Neural crest cell (in vitro differentiated cells): ENCODE measurements at places on chromosomes 7 and 10.

DNA sequence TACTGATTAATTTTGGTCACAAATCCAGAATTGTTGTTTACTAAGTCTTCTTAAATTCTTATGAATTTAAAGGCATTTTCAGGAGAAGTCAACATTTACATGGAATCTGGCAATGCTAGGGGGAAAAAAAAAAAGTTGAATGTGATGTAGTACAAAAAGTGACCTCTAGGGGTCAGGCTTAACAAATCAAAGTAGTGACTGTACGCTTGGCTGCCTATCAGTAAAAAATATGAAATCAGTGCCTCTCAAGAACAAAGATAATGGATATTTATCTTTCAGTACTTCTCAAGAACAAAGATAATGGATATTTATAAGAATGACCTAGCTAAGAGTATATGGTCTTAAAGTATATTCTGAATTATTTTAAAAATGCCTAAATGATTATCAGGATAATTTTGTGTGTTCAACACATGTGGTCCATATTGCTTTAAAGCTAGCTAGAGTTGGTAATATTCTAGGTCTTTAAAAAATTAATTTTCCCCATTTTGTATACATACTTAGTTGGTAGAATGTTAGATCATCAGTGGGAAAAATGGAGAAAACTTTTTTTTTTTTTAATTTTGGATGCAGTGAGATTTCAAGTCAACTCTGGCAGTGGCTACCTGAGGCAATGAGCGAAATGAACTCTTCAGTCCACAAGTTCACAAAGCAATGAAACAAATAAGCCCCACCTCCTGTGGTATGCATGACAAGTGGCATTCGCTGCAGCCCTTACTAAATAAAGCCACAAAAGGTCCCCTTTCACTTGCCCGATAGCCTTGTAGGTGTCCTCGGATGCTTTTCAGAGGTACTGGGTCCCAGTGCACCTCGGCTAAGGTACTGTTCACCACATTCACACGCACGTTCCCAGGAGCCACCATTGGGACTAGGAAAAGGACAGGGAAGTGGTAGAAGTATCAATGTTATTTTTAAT lies 51.2 kb upstream of the LAMB4 start:
- DNase-seq = peak; percentile 39

DNA sequence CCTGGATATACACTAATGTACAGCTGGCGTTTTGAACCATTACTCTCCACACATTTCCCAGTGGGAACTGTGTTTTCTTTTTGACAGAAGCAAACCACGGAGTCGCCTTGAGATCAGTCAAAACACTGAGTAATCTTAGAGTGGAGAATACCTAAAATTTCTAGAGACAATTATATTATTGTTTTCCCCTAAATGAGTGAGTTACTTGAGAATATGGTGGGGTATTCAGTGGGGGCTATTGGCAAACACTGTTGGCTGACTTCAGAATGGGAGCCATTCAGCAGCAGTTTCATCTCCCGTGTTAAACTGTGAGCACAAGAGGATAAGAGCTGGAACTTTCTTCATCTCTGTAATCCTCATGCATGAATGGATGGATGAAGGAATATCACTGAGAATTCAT lies 6.2 kb downstream of the IL2RA start:
- no peak for DNase-seq

- no peak for DNase-seq
Measured at GRCh38 chr7:128121711-128122530, 90.7 kb upstream of the LRRC4 start.

DNA sequence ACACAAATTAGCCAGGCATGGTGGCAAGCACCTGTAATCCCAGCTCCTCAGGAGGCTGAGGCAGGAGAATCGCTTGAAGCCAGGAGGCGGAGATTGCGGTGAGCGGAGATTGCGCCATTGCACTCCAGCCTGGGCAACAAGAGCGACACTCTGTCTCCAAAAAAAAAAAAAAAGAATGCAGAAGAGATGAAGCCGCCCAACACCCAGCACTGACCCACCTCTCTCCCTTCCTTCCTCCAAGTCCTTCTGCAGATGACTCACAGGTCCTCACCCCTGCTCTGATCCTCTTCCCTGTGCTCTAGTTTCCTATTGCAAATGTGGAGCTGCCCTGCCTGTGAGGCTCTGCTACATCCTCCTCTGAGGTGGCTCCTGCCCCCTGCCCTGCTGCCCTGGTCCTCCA lies 22.0 kb upstream of the OPALIN start:
- no peak for DNase-seq

DNA sequence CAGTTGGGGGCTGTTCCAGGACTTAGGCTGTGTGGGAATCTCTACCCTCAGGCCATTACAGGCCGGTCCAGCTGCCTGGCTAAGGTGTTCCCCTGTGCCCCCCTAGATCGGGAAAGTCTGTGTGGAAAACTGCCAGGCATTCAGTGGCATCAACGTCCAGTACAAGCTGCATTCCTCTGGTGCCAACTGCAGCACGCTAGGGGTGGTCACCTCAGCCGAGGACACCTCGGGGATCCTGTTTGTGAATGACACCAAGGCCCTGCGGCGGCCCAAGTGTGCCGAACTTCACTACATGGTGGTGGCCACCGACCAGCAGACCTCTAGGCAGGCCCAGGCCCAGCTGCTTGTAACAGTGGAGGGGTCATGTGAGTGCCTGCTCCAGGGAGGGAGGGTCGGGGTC lies 27.1 kb upstream of the CSGALNACT2 start:
- no peak for DNase-seq

DNA sequence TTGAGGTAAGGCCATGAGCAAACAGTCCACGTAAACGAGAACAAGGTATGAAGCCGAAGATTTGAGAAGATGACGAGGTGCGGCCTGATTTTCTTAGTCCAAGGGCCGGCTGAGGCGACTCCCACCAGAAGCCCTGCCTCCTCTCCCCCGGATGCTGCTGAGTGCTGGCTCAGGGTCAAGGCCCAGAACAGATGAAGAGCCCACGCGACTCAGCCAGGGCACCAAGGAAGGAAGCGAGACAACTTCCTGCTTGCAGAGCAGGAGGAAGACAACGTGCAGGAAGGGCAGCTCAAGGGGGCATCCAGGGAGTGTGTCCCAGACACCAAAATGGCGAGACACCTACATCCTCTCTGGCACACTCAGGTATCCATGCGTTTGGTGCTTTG lies 99.5 kb downstream of the CYTH3 start:
- no peak for DNase-seq

GRCh38 chr10:104648421-104648820 lies 7.3 kb downstream of the SORCS3 start:
- DNase-seq = no peak

DNA sequence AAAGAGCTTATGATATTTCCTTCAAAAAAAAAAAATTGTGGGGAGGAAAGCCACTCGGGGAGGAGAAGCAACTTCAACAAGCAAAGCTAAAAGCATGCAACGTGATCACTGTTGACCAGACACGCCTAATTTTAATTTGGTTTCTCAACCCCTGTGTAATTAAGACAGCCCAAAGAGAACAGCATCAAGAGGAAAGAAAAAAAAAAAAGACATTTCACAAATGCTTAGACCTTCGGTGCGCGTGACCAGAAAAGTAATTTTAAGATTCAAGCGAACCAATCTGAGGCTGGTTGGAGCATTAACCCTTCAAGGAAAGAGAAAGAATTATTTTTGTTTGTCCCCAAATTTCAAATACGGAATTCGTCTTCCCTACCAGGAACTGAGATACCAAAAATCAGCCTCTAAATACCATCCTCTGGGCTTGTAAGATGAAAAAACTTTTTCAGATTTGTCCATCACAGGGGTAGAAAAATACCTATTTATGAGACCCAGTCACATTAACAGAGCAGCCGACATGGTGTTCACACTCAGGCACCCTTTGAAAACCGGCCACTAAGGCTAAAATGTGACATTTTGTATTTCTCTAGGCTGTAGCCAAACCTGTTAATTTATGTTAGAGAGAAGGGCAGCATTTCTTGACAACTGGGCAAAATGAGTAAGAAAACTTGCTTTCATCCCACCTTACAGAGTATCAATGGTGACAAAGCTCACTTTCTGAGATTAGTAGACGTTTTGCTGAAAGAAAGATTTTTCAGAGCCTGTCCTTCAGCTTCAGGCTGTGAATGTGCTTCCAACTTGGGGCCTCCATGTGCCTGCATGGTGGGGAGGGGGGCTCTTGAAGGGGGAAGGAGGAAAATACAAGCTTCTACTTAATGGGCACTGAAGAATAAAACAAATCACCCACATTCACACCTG lies 179.9 kb upstream of the KLF14 start:
- no peak for DNase-seq

- DNase-seq = no peak
Measured at GRCh38 chr10:1610986-1611770, 126.1 kb downstream of the ADARB2 start.

DNA sequence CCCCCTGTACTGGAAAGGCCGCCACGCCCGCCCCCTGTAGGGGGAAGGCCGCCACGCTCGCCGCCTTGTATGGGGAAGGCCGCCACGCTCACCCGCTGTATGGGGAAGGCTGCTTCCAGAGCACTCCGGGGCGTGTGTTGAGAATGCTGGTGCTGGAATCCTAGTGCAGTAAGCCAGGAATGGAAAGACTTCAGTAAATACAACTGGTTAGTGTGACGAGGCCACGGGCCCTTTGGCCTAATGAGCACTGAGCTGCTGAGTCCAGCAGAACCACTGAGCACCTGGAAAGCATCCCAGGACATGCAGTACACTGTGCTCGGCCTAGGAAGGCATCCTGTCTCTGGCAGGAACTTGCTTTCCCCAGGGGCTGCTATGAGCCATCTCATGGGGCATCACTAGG lies 398.9 kb downstream of the PTPRN2 start:
- no peak for DNase-seq

DNA sequence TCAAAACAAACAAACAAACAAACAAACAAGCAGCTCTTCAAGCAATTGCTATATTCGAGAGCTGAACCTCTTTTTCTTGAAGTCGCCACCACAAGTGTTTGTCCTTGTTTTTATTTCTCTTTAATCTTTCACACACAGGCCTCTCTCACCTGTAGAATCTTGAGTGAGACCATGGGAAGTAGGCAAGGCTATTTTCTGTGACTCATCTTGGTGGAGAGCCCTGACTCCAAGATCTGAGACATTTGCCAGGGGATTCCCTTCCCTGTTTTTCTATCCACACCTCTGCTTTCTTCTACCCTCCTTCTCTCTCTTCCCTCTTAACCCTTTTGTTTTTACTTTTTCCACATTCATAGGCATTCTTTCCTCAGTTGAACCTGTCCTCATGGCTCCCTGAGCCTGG lies 8.0 kb upstream of the TAS2R60 start:
- no peak for DNase-seq

GRCh38 chr10:35735412-35735811 lies 93.3 kb upstream of the FZD8 start:
- no peak for DNase-seq

GRCh38 chr10:29596826-29597225 lies 37.9 kb downstream of the SVIL start:
- no peak for DNase-seq

- DNase-seq = no peak
Measured at GRCh38 chr10:80195046-80195574, 10.2 kb downstream of the ANXA11 start.

DNA sequence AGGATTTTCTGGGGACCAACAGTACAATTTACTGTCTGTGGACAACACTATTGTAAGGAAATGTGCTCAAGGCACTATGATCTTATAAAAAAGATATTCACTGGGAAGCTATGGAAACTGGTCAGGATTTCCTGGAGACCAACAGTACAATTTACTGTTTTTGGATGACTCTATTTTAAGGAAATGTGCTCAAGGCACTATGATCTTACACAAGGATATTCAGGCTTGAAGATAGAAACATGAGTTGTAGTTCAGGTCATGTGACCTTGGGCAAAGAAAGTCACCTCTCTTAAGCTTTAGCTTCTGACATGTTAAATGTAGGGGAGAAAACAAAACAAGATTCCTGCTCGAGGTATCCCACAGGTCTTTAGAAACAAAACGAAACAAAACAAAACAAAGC lies 1.7 kb upstream of the ITPRID1 start:
- DNase-seq = no peak

DNA sequence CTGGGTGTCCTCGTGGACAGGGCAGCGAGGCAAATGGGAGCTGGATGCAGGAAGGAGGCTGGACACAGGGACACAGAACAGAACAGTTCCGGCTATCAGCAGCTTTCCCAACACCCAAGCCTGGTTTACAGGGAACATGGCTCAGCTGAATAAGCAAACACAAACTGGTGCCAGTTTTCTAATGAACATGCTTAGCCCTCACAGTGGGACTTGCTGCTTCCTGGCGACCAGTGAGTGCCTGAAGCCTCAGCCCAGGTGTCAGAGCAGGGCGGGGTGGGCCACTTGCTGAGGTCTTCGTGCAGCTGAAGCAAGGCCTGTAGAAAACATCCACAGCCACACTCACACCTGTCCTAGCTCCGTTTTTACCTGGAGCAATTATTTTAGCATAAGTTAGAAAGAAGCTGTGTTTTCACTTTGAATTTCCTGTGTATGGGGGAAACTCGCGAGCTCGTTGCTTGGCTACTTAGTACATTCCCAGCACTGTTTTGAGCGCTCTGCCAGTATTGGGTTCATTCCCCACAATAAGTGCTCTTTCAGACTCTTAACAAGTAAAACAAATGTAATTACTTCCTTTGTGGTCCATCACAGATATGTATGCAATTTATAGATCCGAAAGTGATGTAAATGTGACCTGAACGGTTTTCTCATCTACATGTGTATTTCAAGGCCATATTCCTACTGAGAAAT lies 261.2 kb upstream of the SHH start:
- DNase-seq = no peak

GRCh38 chr10:94104316-94105000 lies 110.7 kb downstream of the PLCE1 start:
- DNase-seq = no peak

DNA sequence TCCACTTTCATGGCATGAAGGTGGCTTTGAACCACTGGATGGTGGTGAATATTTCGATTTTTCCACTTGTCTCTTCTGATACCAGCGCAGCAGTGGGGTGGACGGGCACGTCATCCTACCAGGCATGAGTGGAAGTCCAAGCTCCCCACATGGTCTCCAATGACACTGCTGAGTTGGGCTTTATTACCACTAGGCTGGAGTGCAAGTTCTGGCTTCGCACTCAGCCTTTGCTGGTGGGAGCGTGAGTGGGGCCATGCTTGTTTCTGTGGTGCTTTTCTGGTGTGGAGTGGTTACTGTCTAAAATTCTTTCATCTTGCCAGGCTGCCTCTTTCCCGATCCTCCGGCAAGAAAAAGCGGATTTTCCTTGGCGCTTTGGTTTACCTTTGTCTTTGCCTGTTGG lies 70.1 kb upstream of the SDK1 start:
- no peak for DNase-seq

GRCh38 chr7:28106321-28106829 lies 74.2 kb downstream of the JAZF1 start:
- DNase-seq = no peak

DNA sequence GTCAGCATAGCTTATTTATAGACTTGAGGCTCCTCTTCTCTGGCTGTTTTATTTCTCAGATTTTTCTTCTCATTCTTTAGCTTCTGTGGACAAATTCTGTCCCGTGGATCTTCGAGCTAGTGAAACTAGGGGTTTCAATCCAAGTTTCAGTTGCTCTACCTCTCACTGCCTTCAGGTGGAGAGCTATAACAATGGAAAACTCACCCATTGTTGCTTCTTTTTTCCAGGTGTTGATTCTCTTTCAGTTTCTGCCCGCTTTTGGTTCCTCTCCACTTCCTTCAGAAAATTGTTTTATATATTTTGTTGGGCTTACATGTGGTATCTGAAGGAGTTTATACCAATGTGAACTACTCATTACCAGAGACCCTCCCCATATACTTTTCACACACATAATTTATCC lies 266.1 kb downstream of the TCF7L2 start:
- DNase-seq = no peak
